Retina (tissue), 1 donor: ENCODE measurements at places on chromosomes 5 and 9.

- no peak for DNase-seq
Measured at GRCh38 chr5:102421647-102422046, 77.2 kb downstream of the SLCO6A1 start.

DNA sequence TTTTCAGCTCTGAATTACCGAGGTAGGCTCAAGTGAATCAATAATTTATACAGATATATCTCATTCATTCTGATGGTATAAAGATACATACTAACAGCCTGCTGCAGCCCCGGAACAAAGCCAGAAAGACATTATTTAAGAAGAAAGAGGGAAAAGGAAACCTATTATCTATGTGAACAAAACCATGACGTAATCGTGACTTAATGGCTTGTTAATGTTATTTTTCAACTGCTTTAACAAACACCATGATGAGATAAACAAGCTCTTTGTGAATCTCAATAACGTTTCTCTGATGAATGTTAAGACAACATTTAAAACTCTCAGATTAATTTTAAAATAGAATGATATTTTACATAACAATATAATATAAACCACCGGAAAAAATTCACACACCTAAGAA lies 237.1 kb downstream of the SLF1 start:
- no peak for DNase-seq

- no peak for DNase-seq
Measured at GRCh38 chr9:129100383-129101169, 10.0 kb downstream of the CRAT start.

- DNase-seq: no peak
Measured at GRCh38 chr9:116693233-116693731, 6.2 kb downstream of the TRIM32 start.

DNA sequence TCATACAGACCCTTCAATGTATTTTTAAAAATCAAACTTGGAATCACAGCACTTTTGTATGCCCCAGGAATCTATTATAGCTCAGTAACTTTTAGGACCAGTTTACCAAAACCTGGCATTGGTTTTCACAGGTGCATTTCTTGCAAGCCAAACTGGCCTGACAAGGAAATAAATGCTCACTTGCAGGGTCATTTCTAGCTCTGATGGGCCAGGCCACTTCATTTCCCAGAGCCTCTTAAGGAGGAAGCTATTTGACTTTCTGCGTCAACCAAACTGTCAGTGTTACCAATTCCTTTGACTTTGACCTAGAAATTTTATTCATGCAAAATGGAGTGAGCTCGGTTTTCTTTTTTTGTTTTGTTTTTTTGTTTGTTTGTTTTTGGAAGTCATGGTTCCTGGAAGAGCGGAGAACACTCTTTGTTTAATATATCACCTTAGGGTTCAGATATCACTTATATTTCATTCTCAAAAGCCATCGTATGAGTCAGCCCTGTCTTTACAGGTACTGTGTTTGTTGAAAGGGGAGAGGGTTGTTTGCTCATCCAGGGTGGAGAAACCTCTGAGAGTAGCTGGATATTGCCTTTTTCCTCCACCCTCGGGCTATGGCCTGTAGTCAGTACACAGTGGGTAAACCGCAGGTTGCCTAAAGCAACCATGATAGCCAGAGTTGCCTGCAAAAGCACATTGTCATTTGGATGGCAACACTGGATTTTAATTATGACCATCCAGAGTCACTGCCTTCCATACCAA lies 58.9 kb downstream of the GNA14 start:
- DNase-seq: no peak

DNA sequence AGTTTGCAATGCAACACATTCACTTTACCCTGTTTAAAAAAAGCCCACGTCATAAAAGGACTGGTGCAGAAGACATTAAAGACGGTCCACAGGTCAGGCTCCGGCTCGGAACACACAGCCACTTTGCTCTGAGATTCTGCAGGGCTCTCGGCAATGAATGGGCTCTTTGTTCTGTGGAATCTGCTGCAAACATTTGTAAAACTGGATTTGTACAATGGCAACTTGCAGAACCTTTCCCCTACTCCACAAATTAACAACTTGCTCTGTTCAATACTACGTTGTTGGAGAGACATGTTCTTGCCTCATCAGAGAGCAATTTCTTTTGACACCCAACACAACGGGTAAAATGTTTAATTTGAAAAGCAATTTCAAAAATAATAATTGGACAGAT lies 13.0 kb upstream of the NR5A1 start:
- peak; percentile 65 for DNase-seq

DNA sequence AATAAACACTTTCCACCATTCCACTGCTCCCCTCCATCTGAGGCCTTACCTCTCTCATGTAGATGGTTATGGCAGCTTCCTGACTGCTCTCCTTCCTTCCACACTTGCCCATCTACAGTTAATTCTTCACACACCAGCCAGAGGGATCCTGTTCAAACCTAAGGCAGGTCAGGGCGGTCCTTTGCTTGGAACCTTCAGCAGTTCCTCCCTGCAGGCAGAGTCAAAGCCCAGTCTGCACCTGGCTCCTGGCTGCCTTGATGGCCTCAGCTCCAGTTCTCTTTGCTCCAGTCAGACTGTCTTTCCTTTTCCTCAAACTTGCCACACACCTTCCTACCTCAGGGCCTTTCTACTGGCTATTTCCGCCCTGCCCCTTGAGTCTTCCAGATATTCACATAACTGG lies 30.2 kb upstream of the NR3C1 start:
- no peak for DNase-seq

- DNase-seq: peak; percentile 84
Measured at GRCh38 chr9:131624636-131625507, 79.5 kb downstream of the PRRT1B start.

DNA sequence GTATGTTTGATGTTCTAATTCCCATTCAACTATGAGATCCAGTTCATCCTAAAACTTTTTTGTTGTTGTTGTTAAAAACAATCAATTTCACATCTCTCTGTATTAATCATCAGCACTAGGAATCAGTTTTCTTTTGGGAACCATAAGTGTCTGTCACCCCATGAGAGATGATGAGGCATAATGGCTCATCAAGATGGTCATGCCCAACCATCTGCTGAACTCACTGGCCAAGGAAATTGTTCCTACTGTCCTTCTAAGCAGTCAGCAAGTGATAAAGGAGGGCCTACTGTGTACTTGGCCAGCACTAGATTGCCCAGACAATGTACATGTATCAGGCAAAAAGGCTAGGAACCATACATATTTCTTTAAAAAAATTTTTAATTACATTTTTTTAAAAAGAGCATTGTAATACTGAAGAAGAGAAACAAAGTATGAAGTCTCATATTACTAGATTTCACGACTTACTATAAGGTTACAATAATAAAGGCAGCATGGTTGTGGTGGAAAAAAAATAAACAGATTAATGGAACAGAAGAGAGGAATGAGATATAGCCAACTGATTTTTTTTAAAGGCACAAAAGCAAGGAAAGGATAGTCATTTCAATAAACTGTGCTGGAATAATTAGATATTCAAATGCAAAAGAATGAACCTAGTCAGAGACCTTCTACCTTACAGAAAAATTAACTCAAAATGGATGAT lies 458.3 kb downstream of the SPOCK1 start:
- DNase-seq: no peak

- no peak for DNase-seq
Measured at GRCh38 chr9:89440951-89441654, 56.8 kb downstream of the SEMA4D start.

- DNase-seq: no peak
Measured at GRCh38 chr5:147248561-147248960, 13.7 kb downstream of the STK32A start.

- no peak for DNase-seq
Measured at GRCh38 chr5:109947667-109948066, 257.9 kb downstream of the MAN2A1 start.

DNA sequence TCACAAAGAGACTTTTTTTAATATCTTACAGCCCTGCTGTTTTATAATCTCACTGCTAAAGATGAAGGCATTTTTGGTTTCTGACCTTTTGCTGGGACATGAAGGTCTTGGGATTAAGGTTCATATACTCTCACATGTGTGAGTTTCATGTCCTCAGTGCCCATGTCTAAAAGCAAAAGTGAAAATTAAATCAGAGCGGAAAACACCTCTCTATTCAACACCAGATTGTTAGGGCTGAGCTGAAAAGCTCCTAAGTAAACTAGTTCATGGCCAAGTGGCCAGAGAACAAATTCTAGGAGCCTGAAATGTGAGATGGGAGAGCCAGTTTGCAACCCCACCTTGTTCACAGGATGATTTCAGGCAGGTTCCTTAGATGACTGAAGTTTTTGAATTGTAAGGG lies 110.9 kb downstream of the GRIA1 start:
- no peak for DNase-seq

DNA sequence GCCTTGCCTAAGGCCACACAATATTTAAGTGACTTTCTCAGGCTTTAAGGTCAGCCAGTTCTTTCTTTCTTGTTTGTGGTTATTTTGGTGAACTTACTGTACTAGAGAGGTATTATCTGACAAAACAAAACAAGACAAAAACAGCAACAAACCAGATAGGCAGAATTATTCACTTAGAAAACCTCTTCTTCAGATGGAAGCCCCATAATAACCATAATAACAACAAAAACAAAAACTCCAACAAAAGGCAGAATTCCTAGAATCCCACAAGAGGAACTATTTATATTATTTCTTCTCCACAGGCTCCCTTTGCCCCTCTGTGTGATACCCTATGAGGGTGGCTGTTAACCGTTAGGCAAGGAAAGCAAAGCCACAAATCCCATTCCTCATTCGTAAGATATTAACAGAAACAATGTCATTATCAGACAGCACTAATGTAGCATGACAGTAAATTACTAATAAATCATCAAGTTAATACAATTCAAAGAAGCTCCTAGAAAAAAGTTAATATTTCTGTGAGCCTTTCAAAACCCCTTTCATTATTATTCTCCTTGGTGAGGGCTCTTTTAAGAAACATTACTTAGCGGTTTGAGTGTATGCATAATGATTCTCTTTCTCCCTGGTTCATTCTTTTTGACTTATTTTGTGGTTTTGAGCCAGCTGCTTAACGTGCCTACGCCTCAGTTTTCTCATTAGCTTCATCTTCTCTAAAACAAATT lies 274.9 kb downstream of the EFNA5 start:
- DNase-seq: no peak

GRCh38 chr5:32259033-32259432 lies 53.7 kb downstream of the MTMR12 start:
- DNase-seq: no peak
